ENCODE measurements at places on chromosomes 16 and 17. TPM values are rescaled to one million over a fixed set of nuclear protein-coding genes. Genes with fewer than 3 reads are reported as not detected.

DNA sequence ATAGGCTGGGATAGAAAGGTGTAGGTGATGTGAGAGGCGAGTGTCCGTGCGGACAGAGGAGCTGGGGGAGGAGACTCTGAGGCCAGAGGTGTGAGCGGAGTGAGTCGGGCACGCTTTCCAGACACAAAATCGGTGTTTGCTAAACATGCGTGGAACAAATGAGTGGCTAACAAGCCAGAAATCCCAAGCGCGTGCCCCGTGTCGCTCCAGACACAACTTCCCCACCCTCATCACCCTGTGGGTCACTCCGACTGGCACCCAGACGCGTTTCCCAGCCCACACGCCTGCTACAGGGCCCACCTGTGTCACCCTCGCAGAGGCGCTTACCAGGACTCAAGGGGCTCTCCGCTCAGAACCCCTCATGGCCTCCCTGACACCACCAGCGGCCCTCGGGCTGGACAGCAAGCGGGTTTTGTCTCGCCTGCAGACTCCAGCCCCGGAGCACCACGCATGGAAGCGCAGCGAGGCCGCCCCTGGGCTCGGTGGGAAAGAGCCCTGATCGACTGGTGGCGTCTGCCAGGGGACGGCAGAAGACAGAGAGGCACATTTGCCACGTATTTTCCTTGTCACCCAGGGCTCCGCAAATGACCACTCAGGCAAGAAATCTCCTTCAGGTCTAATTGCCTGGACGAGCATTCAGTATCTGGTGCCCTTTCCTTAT lies 6.0 kb upstream of the RPH3AL start:
- no peak for DNase-seq
- H3K27ac ChIP-seq = no peak overlapping the region
- H3K4me3 ChIP-seq = no peak overlapping the region
- H3K27me3 ChIP-seq = no peaks in the 10 kb centered on the region
- H3K36me3 ChIP-seq = no peaks in the 10 kb centered on the region
- no peaks in the 10 kb centered on the region for H3K4me1 ChIP-seq

DNA sequence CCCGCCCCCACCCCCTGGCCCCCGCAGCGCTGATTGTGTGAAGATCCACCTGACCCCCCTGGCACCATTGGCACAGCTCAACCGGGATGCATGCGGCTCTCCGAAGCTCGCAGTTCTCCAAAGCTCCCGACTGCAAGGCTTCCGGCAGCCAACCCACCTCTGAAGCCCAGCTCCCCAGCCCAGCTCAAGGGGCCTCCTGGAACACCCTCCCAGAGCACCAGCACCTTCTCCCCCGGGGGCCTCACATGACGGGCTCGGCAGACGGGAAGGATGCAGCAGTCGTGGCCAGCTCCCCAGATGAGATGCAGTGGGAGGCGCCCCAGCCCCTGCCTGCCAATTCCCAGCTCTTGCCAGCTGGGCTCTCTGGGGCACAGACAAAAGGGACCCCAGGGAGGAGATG lies 215.3 kb downstream of the ZNF423 start:
- H3K36me3 ChIP-seq = no peaks in the 10 kb centered on the region
- peak overlapping the region; percentile 63 for H3K27ac ChIP-seq
- DNase-seq = no peak
- peaks cover 18% of the 10 kb centered on the region for H3K4me1 ChIP-seq
- H3K27me3 ChIP-seq = no peaks in the 10 kb centered on the region

GRCh38 chr16:86531641-86532525 lies 21.6 kb downstream of the FOXF1 start:
- H3K36me3 ChIP-seq = no peaks in the 10 kb centered on the region
- no peak overlapping the region for H3K27ac ChIP-seq
- no peak overlapping the region for H3K4me3 ChIP-seq
- no peaks in the 10 kb centered on the region for H3K4me1 ChIP-seq
- no peaks in the 10 kb centered on the region for H3K27me3 ChIP-seq

- no peak overlapping the region for H3K4me3 ChIP-seq
- no peak for DNase-seq
- no peaks in the 10 kb centered on the region for H3K36me3 ChIP-seq
- no peak overlapping the region for H3K27ac ChIP-seq
These were observed 15.2 kb upstream of the CLEC18C start for GRCh38 chr16:70158261-70158939.

- H3K4me3 ChIP-seq = no peak overlapping the region
- no peaks in the 10 kb centered on the region for H3K36me3 ChIP-seq
- H3K4me1 ChIP-seq = no peaks in the 10 kb centered on the region
These were observed 8.9 kb upstream of the ABAT start for GRCh38 chr16:8665529-8665928.

DNA sequence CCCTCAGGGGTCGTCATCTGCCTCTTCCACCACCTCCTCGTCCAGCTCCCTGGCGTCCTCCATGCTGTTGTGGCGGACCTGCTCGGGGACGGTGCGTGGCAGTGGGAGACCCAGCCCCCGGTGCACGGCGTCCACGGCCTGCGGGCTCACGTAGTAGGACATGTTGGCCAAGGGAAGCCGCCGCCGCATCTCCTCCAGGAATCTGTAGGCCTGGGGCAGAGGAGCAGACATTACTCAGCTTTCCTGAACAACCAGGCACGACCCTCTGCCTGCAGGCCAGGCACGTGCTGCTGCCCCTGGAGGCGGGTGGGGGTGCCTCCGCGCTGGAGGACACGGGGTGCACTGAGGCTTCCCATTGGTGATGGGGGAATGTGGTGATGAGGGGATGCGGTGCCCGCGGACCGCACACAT lies 17.8 kb downstream of the TELO2 start:
- DNase-seq = no peak
- no peaks in the 10 kb centered on the region for H3K27me3 ChIP-seq
- no peak overlapping the region for H3K4me3 ChIP-seq
- H3K4me1 ChIP-seq = no peaks in the 10 kb centered on the region
- H3K27ac ChIP-seq = no peak overlapping the region

DNA sequence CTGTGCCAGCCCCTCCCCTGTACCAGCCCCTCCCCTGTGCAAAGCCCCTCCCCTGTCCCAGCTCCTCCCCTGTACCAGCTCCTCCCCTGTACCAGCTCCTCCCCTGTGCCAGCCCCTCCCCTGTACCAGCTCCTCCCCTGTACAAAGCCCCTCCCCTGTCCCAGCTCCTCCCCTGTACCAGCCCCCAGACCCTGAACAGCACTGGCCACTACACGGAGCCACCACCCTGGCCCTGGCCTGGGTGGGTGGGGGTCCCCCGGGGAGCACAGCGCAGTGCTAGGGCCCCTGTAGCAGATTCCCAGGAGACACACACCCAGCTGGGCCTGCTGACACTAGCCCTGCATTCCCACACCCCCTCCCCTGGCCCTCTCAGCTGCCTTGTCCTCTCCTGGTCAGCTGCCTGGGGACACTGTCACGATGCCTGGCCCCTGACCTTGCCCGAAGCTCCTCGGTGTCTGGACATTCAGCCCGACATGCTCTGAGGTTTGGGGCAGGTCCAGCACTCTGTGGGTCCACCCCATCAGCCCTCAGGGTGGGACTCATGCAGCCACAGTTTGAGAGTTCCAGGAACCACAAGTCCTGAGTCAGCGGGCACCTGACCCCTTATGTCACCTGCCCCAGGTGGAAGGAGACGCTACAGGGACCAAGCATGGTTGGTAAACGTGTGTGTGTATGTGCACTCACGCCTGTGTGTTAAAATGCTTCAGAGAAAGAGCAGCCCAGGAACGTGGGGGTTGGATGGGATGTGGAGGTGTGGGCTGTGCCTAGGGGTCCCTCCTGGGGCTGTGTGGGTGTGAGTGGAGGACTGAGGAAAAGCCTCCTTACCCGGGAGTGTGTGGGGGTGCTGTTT lies 114.2 kb downstream of the METRNL start:
- no peaks in the 10 kb centered on the region for H3K27me3 ChIP-seq
- no peaks in the 10 kb centered on the region for H3K36me3 ChIP-seq
- no peak overlapping the region for H3K4me3 ChIP-seq

- H3K4me1 ChIP-seq = no peaks in the 10 kb centered on the region
- DNase-seq = no peak
- no peak overlapping the region for H3K4me3 ChIP-seq
These were observed 6.1 kb upstream of the SLC46A1 start for GRCh38 chr17:28412099-28412498.

DNA sequence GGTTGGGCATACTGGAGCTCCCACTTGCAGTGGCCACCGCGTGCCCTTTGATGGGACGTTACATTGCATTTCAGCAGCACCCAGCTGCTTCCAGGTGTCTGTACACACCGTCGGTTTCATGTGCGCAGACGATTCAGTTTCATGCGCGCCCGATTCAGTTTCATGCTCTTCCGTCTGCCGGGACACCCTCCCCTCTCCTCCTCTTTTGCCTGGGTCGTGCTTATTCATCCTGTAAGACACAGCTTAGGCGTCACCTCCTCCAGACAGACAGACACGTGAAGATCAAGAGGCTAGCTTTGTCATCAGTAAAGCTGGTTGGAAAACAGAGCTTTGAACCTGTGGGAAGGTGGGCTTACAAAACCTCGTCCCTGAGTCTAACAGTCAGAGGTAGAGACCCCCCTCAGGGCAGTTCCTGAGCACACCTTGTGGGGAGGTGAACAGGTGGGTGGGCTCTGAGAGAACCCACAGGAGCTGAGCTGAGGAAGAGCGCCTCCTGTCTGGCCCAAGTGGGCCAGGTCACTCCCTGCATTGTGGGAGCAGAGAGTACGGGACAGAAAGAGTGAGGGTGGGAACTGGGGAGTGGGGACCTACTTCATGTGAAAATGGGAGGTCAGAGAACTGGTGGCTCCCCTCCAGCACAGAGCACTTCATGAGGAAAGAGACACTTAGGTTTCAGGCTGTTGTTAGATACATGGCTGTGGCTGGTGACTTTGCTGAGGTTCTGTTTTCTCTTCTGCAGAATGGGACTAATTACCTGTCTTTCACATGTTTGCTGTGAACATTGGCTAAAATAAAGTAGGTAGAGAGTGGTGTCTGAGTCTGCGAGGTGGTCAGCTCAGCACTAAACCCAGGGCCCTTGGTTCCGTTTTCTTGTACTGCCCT lies 122.1 kb downstream of the SNX29 start:
- H3K4me3 ChIP-seq = no peak overlapping the region
- H3K36me3 ChIP-seq = no peaks in the 10 kb centered on the region
- no peaks in the 10 kb centered on the region for H3K4me1 ChIP-seq
- H3K27ac ChIP-seq = no peak overlapping the region
- DNase-seq = no peak

- H3K4me1 ChIP-seq = no peaks in the 10 kb centered on the region
- H3K27ac ChIP-seq = no peak overlapping the region
- no peaks in the 10 kb centered on the region for H3K27me3 ChIP-seq
- DNase-seq = no peak
- H3K36me3 ChIP-seq = no peaks in the 10 kb centered on the region
- no peak overlapping the region for H3K4me3 ChIP-seq
These were observed 267.2 kb upstream of the CDH5 start for GRCh38 chr16:66099306-66099705.

GRCh38 chr17:16866436-16866835 lies 105.5 kb downstream of the TNFRSF13B start:
- no peaks in the 10 kb centered on the region for H3K27me3 ChIP-seq
- no peaks in the 10 kb centered on the region for H3K4me1 ChIP-seq
- no peak for DNase-seq
- no peak overlapping the region for H3K27ac ChIP-seq
- H3K36me3 ChIP-seq = no peaks in the 10 kb centered on the region

- DNase-seq = no peak
- no peak overlapping the region for H3K27ac ChIP-seq
- H3K27me3 ChIP-seq = no peaks in the 10 kb centered on the region
These were observed 100.1 kb downstream of the RAB11FIP4 start for GRCh38 chr17:31491376-31492131.

DNA sequence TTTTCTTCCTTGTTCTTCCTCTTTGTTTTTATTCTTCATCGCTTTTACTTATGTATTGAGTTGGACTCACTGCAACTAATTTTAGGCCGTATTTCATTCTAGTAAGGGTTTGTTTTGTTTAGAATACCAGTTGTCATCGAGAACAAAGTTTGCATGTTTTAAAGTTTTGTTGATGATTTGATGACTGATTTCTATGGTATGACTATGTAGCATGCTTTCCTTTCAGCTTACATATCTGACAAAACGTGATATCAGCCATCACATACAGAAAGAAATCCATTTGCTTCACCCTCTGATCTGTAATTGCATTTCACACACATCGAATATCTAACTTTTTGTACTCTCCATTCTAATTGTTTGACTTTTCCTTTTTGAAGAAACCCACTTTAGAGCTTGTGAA lies 4.0 kb downstream of the PRKCA start:
- no peak overlapping the region for H3K4me3 ChIP-seq
- H3K4me1 ChIP-seq = no peaks in the 10 kb centered on the region
- no peak for DNase-seq
- peak overlapping the region; percentile 78 for H3K27ac ChIP-seq
- H3K27me3 ChIP-seq = no peaks in the 10 kb centered on the region

- no peaks in the 10 kb centered on the region for H3K4me1 ChIP-seq
- DNase-seq = no peak
- H3K36me3 ChIP-seq = no peaks in the 10 kb centered on the region
- H3K27ac ChIP-seq = peak overlapping the region; percentile 82
- no peaks in the 10 kb centered on the region for H3K27me3 ChIP-seq
- no peak overlapping the region for H3K4me3 ChIP-seq
These were observed 14.8 kb upstream of the AURKB start for GRCh38 chr17:8224891-8225812.

- peak within 1 kb of the TSS; percentile 90 for H3K4me3 ChIP-seq
- H3K27ac ChIP-seq = peak within 1 kb of the TSS; percentile 73
- H3K36me3 ChIP-seq = no peaks in the 10 kb centered on the region
- H3K4me1 ChIP-seq = peaks cover 13% of the 10 kb centered on the region
- H3K27me3 ChIP-seq = no peaks in the 10 kb centered on the region
These were observed at the start of the genes KIAA0753 and TXNDC17 for GRCh38 chr17:6640536-6641246. TSS of gene KIAA0753 (minus strand) at chr17:6640711. CDS start at chr17:6635103, 5,608 bp downstream. TSS of gene TXNDC17 (plus strand) at chr17:6641060. CDS start at chr17:6641083, 23 bp downstream.

- no peaks in the 10 kb centered on the region for H3K36me3 ChIP-seq
- no peak for DNase-seq
- H3K4me1 ChIP-seq = no peaks in the 10 kb centered on the region
- no peaks in the 10 kb centered on the region for H3K27me3 ChIP-seq
These were observed 12.4 kb upstream of the HEATR6 start for GRCh38 chr17:60091109-60091508.

- peak overlapping the region; percentile 84 for H3K27ac ChIP-seq
These were observed 65.8 kb upstream of the SMIM36 start for GRCh38 chr17:55576996-55577586.

DNA sequence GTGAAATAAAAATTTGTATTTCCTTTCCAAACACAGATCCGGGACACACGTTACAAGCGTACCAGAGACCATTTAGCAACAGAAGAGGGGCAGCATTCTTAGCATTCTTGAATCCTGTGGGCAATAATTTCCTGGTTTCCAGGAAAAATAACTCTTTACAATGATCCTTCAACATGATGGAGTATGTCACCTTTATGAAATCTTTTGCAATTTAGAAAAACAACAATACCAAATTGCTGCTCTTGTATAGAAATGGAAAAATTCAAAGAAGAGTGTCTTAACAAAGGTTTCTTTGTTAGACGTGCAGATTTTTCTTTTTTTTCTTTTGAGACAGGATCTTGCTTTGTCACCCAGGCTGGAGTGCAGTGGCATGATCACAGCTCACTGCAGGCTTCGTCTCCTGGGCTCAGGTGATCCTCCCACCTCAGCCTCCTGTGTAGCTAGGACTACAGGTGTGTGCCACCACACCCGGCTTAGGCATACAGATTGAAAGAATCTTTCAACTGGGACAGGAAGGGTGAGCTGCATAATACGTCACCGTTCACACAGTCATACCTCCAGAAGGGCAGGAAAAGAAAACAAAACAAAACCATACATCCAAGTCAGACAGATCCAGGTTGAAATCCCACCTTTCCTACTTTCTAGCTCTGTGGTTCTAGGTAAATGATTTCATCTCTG lies 10.8 kb upstream of the GCSH start:
- H3K4me3 ChIP-seq = no peak overlapping the region
- H3K27me3 ChIP-seq = no peaks in the 10 kb centered on the region
- no peak for DNase-seq
- no peaks in the 10 kb centered on the region for H3K36me3 ChIP-seq
- no peaks in the 10 kb centered on the region for H3K4me1 ChIP-seq

The TAF15 gene
- 101 TPM for total RNA-seq

The KLHL10 gene
- total RNA-seq = 1.2 TPM

The TOX3 gene
- 0.55 TPM for total RNA-seq

The ASPA gene
- total RNA-seq = 18.5 TPM

The RNF157 gene
- 1.4 TPM for total RNA-seq

Data from uterus (tissue), 4 donors.